ENCODE measurements at places on chromosomes 5 and 9.

DNA sequence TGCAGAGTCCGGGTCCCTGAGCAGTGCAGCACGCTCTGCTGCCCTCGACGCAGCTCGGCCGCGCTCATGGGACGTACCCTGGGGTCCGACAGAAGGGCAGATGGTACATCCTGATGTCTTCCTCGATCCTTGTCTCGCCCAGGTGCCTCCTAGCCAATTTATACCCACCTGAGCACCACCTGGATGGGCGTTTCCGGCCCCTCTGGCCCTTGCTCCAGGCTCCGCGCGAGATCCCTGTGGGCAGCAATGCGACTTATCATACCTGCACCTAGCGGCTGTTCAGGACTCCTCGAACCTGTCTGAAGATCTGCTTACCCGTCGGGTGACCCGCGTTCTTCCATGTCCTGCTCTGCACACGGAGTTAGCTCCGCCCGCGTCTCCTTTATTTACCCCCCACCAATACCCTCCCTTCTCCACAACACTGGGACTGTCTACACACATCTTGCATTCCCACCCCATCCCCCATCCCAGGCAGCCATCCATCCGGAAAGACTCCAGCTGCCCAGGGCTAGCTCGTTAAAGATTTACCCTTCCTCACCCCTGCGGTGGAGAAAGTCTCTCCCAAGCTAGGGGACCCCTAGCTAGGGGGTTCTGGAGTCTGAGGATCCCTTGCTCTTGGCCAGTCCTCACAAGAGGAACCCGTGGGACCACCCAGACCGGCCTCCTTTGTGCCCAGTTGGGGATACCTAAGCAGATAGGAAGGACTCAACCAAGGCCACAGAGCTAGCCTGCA lies at the start of gene KIF12:
TSS of gene KIF12 (minus strand) at position 357 of the 733 bp plus-strand sequence. CDS start at position 341, 16 bp downstream.
- no peak for DNase-seq

DNA sequence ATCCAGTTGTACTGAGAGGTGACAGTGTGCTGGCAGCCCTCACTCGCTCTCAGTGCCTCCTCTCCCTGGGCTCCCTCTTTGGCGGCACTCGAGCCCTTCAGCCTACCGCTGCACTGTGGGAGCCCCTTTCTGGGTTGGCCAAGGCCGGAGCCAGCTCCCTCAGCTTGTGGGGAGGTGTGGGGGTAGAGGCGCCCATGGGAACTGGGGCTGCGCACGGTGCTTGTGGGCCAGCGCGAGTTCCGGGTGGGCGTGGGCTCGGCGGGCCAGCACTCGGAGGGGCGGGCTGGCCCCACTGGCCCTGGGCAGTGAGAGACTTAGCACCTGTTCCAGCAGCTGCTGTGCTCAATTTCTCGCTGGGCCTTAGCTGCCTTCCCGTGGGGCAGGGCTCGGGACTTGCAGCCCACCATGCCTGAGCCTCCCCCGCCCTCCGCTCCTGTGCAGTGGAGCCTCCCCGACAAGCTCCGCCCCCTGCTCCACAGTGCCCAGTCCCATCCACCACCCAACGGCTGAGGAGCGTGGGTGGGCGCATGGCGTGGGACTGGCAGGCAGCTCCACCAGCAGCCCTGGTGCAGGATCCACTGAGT lies 342.2 kb upstream of the ZNF608 start:
- no peak for DNase-seq

DNA sequence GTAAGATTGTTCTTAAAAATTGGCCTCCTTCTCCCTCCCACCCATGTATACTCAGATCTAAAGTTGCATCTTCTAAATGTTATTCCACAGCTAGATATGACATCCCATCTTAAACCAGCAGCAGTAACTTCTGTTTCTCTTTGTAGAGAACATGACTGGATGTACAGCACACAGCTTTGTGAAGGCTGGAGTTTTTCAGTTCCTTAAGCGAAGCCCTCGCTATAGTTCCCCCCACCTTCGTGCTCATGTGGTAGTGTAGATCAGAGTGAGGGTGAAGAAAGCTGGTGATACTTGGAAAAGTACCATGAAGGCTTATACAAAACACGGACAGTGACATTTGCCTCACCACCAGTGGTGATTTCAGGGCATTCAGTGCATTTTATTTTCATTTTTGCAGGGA lies 137.5 kb downstream of the MAT2B start:
- no peak for DNase-seq

- DNase-seq = no peak
Observed at GRCh38 chr5:32538031-32538547, 47.3 kb upstream of the SUB1 start.

DNA sequence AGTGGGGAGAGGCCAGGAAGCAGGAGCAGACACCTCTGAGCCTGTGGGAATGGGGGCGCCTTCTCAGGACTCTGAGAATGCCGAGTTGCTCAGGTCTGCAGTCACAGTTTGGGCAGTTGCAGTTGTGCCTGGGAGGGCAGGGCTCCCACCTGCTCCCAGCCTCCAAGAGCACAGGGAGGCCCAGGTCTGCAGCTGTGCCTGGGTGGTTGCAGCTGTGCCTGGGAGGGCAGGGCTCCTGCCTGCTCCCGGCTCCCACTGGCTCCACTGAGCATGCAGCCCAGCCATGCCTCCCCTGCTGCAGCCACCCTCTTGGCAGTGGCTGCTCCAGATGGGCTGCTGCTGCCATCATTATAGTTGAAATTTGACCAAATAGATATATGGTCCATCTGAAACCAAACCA lies 1062.8 kb upstream of the ACO1 start:
- no peak for DNase-seq

- no peak for DNase-seq
Observed at GRCh38 chr9:105484226-105484625, 36.4 kb downstream of the FSD1L start.

DNA sequence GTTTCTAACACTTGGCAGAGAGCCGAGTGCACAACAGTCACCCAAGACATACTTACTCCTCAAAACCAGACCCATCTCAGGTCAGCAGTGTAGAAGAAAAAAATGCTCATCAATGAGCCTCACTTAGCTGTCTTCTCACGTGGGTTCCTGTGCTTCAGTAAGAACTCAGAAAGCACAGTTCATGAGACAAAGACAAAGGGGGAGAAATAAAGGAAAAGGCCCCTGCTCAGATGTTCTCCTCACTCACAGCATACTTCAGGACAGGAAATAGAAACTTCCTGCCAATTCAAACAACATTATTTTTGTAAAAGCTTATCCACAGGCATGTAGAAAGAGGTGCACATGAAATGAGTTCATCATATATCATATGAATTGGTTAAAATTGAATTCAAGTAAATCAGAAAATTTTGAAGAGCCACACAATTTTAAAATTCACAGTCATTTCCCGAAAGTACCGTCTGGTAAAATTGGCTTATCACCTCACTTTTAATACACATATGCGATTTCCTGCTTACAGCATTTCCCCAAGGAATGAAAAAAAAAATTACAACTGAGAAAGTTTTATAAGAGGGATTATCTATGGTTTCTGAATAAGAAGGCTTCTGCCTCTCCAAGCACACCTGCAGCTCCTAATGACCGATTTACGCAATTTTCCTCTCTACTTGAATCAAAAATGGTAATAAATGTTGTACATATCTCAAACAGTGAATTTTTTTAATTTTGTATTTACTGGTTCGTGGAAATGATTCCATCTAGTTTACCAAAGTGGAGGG lies 328.3 kb downstream of the TMEM167A start:
- DNase-seq = peak; percentile 47

GRCh38 chr5:103014983-103015382 lies 105.0 kb downstream of the GIN1 start:
- DNase-seq = peak; percentile 28

DNA sequence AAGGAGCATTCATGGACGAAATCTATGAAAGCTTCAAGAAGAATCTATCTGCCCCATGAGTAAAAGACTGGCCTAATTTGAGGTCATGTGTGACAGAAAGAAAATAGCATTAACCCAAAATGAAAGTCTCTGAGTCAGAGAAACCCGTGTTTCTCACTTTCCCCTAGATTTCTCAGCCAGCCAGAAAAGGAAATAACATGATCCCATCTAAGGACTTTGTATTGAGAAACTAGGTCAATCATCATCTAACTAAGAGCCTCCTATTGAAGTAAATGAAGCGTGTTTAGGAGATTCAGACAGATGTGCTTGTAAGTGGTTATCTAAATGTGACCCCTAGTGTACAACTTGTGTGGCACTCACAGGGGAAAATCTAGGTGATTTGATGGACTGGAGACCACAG lies 77.3 kb upstream of the ZNF366 start:
- DNase-seq = peak; percentile 67

- DNase-seq = peak; percentile 4
Observed at GRCh38 chr5:155087036-155087435, 73.5 kb downstream of the KIF4B start.

DNA sequence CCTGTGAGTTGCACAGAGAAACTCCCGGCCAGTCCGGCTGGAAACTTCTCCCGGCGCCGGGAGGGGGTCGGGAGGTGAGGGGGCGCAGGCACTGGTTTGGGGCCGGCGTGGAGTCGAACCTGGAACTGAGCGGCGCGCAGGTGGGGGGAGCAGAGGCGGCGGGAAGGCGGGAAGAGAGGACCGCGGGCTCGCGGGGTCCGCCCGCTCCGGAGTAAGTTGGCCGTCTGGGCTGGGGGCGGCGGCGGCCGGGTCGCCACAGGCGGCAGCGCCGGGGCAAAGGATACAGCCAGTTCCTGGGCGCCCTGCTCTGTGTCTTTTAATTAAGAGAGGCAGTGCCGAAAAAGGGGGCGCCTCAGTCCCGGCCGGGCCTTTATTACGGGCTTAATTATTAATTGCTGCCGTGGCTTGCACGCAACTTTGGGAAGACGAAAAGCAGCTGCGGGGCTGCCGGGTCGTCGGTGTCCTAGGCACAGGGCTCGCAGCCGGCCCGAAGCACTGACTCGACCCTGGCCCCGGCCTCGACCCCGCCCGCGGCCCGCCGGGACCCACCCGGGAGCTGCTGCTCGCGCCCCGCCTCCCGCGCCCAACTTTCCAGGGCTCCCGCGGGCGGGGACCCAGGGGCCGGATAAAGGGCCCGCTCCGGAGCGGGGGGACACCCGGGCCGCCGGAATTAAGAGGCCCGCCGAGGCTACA lies 1.1 kb downstream of the NTNG2 start:
- no peak for DNase-seq

GRCh38 chr5:176877793-176878331 lies 21.3 kb downstream of the HK3 start:
- DNase-seq = no peak

GRCh38 chr5:176754376-176754973 lies 55.9 kb upstream of the UNC5A start:
- peak; percentile 52 for DNase-seq
